ENCODE measurements at places on chromosomes 4 and X.

DNA sequence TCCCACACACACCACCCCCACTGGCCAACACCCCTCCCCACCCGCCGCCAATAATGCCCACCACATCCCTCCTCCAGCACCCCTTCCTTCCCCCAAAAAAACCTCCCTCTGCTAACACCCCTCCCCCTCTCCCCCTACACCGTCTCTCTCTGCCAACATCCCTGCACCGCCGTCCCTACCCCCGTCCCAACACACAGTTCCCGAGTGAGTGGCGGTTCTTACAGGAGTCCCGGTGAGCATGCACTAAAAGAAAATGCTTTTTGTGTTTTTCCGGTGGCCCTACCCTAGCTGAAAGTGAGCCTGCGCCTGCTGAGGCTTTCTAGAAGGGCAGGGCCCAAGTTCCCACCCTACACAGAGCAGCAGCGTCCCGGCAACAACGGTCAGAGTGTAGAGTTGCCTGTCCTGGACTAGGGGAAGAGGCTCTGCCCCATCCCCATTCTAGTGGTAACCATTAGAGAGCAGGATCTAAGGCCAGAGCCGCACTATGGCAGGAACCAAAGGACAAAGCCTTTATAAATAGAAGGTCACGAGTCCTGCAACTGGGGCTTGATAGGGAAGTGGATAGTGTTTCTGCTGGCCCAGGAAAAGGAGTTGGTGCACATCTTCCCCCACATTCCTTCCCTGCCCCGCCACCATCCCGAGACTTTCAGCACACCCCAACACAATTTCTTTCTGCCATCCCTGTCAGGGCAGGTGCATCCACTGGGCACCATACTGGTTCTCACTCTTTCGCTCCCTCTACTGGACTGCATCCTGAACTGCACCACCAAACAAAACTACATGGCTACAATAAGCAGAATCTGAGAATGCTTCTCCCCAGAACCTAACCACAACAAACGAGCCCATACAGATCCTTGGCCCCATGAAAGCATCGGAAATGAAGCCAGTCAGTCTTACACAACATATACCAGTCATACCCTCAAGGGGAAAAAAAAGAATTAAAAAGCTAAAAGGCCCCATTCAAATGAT, 78.1 kb upstream of the PAGE3 start:
- peak; percentile 17 for DNase-seq

DNA sequence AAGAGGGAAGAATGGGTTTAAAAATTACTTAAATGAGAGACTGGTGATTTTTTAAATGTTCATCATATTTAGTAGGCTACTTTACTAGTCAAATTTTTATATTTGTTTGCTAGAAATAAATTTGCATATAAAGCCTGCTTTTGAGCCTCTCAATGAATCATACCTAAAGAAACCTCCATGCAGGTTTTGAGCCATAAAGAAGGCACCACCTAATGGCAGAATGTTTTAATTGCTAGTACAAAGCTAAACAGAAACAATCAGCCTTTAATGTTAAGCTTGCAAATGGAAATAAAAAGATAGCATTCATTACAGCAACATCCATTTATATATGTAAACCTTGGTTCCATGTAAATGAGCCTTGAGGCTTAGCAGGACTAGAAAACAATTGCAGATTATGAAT, 989.7 kb downstream of the CCSER1 start:
- DNase-seq: no peak

DNA sequence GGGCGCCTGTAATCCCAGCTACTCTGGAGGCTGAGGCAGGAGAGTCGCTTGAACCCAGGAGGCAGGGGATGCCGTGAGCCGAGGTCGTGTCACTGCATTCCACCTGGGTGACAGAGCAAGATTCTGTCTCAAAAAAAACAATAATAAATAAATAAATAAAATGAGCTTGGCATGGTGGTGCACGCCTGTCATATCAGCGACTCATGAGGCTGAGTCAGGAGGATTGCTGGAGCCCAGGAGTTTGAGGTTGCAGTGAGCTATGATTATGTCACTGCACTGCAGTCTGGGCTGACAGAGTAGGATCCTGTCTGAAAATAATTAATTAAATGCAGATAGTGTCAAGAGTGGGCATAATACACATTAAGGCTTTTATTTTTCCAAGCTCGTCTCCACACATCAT, 77.5 kb downstream of the DHRSX start:
- no peak for DNase-seq

GRCh38 chrX:75369721-75370120, 95.8 kb downstream of the UPRT start:
- DNase-seq: no peak

GRCh38 chrX:15158350-15158735, 111.5 kb downstream of the ASB9 start:
- DNase-seq: no peak

DNA sequence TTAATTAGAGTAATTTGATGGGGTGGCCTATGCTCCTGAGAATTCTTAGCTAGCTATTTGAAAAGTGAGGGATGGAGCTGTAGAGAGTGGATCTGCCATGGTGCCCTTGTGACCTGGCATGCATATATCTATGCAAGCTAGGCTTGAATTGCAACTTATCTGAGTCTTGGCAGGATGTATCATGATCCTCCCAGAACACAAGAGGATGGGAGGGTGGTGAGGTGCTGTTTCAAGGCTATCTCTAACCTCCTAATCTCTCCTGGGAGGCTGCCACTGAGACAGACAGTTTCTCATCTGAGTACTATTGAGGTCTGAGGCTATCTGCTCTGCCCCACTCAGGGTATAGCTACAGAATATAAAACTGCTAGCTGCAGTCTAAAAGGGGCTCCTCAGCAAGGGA, 56.6 kb downstream of the BRCC3 start:
- DNase-seq: no peak

DNA sequence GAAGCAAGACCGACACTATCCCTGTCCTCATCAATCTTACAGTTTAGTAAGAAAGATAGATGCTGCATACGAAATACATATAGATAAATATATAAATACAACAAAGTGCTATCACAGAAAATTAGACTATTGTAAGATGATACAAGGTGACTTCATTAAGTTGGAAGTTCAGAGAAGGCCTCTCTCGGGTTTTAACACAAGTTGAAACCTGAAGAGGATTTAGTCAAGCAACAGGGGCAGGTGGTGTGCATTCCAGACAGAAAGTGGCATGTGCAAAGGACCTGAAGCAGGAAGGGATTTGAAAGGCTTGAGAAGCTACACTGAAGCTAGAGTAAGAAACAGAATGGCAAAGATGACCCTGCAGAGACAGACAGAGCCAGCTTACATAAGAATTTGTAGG, 36.5 kb downstream of the USP46 start:
- DNase-seq: no peak

DNA sequence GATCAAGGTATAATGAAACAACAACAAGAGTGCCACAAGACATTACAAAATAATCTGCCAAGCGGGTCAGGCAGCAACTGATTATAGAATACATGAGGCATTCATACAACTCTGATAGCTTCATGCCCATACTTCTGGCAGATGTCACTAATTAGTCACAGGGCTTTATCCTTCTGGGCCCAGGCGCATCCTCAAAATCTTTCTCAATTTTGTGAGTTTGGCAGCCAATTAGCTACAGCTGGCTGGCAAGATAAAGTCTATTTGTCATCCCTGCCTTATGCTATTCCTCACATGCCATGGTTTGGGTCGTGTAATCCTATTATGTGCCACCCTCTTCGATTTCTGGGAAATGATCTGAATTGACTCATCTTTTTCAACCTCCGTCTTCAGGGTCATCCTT, 254.3 kb downstream of the PACRGL start:
- DNase-seq: peak; percentile 54

DNA sequence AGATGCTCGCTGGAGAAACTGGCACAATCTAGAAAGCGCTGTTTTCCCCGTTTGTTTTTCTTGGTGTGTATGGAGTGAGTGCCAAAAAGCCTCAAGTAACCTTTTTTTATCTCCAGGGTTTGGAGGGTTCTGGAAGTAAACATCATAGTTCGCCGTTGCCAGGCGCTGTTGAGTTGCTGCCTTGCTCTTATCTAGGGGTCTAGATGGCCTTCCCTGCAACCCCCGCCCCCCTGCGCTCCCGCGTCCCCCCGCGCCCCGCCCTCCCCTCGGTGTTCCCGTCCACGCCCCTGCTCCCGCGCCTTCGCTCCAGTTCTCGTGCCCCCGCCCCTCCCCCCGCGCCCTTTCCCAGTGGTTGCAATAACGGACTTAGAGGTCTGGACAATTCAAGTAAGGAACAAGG, 555 bp upstream of the GCNA start:
- peak; percentile 25 for DNase-seq

DNA sequence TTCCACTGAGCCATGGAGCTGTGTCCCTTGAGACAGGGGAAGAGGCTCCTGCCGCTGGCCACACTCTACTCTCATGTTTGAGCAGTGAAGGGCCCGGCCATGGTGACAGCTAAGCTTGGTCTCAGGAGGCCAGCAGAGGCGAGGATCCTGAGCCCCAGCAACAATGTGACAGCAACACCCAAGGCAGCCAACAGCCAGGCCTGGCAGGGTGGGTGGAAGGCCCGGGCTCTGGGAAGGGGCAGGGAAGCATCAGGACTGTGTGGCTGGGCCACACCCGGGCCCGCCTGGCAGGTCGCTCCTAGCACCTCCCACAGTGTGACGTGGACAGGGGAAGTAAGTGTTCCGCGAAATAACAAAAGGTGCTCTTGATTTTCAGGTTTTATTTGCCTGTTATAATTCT, 24.8 kb downstream of the L1CAM start:
- no peak for DNase-seq

- no peak for DNase-seq
These were observed 11.5 kb downstream of the FBXW7 start for GRCh38 chr4:152524427-152524826.

DNA sequence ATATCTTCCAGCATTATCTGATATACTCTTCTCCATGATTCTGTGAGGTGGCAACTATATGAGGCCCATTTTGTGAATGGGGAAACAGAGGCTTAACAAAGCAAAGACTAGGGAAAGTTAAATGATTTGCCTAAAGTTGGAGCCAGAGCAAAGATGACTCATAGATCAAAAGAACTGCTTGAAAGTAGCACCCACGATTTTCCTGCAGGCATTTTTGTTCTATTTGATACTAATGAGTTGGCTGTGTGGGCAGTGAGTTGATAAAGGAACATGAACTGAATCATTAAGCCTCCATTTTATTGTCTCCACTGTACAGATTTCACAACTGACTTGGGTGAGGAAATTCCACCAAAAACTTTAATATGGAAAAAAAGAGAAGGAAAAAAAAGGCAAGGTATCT, 138.9 kb upstream of the IGFBP7 start:
- no peak for DNase-seq

DNA sequence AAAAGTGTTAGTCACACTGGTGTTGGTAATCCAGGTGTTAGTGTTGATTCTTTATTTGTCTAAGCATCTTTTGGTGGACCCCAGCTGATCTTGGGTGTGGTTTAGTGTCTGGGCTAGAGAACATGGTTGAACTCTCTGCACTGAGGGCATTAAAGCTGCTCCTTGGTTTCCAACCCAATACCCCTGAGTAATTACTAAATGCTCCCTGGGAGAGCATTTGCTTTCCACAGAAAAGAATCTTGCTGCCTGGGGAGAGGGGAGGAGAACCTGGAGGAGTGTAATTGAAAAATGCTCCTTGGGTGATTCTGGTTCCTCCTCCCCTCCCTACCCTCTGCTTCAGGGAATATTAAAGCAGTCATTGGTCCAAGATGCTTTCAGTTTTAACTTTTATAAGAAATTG, 3.1 kb downstream of the GUCY1B1 start:
- no peak for DNase-seq

DNA sequence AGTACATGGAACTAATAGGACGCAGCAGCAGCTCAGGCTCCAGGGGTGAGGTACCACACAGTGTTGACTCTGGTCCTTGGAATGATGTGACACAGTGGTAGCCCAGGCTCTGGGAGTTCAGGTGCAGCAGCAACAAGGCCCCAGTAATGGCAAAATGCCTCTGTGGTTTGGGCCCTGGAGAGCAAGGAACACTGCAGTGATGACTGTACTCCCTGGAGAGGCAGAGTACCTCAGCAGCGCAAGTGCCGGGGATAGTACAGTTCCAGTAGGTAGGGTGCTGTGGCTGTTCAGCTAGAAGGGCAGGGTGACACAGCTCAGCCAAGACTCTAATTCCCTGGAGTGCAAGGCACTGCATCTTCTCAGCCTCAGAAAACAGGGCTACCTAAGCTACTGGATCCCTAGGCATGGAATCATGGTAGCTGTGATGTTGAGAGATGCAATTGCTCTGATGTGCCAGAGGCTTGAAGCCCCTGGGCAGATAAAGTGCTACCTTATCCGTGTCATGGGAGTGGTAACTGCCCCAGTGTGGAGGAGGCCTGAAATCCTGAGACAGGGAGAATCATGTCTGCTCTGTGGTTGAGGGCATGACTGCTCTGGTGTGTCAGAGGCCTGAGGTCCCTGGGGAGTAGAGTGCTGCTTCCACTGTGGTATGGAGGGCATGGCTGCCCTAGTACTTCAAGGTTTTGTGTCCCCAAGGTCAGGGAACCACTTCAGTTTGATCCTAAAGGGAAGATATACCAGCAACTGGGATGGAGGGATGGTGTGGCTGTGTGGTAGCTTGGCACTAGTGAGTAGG, 55.2 kb downstream of the AREG start:
- no peak for DNase-seq

DNA sequence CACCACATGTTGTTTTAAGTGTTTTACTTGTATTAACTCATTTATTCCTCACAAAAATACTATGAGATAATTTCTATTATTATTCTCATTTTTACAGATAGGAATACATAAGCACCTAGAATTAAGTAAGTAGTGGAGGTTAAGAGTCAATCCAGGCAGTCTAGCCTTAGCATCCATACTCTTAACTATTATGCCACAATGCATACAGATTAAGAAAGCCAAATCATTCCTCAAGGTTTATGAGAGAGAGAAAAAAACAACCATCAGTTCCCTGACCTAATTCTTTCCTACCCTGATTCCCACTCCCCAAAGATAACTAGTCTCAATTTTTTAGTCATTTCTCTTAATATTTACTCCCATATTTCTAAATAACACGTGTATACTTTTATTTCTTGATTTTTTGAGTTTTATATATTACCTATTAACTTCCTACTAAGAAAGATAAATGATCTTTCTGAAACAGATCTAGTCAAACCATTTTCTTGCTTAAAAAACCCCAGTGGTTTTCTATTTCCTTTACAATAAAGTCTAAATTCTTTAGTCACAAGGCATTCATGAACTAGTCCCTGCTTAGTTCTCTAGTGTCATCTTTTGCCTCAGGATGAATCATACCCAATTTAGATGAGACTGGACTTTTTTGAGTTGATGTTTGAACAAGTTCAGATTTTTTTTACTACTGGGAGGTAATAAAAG, 16.0 kb downstream of the UBA6 start:
- no peak for DNase-seq

Measured in brain (organoid and tissue), 16 donors.